Left renal pelvis (tissue), 4 donors: ENCODE measurements at places on chromosomes 4 and X.

GRCh38 chr4:22345678-22346077 is 170.2 kb downstream of the ADGRA3 start:
- no peak for DNase-seq

- no peak for DNase-seq
These were observed 96.6 kb downstream of the HPGD start for GRCh38 chr4:174425669-174426068.

DNA sequence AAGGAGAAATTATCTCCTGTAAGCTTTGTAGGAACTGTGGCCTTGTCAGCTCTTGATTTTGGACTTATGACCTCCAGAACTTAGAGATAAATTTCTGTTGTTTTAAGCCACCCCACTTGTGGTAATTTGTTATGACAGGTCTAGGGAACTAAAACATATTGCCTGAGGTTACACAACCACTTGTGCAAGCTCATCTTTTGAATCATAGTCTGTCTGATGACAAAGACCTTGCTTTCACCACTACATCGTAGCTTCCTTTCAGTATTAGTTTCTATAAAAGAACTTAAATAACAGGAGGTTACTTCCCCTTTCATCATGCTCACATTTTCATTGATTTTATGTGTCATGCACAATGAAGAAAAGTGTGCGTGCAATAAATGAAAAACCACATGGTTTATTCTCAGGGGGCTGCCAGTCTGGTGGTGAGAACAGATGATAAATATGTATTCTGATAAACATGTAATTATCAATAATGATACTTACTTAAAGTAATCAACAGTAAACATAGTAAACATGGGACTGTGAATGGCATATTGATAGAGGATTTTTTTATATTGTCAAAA is 690.0 kb upstream of the HS3ST1 start:
- DNase-seq = no peak

DNA sequence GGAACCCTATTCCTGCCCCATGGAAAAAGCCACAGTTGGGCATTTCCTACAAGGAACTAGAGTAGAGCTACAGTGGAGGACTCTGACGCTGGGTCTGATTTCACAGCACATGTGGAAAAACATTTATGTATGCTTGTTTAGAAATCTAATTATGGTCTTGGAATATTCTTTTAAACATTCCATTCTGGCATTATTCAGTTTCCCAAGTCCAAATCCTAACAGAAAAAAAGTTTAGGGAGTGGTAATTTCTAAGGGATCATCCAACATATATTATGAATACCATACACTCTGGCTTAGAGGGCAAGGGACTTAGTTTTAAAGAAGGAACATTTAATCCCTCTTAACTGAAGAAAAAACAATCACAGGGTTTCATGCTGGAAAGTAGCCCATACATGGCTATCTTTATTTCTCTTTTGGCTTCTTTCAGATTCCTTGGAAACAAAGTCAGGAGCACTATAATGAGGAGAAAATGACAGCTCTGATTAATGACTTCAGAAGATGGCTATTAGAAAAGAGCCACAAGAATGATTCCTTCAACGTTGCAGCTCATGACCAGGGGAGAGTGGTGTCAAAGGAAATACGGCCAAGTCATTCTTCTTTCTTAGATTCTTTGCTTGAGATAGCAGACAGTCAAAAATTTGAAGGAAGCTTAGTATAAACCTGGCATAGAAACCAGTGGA is 56.1 kb downstream of the CNGA2 start:
- DNase-seq = no peak

DNA sequence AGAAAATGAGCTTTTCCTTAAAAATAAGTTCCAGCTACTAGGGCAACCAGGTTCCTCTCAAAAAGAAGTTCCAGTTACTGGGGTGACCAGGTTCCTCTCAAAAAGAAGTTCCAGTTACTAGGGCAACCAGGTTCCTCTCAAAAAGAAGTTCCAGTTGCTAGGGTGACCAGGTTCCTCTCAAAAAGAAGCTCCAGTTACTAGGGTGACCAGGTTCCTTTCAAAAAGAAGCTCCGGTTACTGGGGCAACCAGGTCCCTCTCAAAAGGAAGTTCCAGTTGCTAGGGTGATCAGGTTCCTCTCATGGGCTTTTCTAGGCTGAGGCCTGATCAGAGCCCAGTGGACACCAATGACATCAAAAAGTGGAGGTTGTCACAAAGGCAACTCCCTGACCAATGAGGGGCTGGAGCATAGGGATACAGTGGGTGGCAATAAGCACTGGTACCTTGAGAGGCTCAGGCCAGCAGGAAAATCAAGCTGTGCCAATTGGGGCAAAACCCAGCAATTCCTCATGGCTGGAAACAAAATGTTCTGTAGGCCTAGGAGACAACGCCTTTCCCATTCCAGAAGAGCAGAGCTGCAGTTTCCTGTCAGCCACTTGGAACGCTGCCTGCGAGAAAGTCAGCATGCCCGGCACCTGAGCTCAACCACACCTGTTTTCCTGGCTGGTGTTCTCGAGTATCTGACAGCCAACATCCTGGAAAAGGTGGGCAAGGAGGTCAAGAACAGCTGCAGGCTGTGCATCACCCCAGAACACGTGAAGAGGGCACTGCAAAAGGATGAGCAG is 12.3 kb upstream of the SYTL5 start:
- DNase-seq = peak; percentile 16

DNA sequence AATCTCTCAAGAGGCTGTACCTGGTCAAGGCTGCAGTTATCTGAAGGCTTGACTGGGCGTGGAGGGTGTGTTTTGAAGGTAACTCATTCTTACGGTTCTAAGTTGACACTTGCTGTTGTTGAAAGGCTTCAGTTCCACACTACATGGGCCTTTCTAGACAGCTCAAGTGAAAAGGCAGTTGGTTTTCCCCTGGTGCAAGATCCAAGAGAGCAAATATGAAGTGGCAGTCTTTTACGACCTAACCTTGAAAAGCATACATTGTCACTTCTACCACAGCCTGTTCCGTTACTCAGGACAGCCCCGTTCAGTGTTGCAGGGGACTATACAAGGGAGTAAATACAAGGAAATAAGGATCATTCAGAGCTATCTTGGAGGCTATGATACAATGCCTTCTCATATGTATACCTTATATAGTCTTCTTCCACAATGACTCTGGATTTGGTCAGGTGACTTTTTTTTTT is 46.2 kb downstream of the PDS5A start:
- no peak for DNase-seq

- no peak for DNase-seq
These were observed 718.8 kb downstream of the KLHL13 start for GRCh38 chrX:117397844-117398243.

DNA sequence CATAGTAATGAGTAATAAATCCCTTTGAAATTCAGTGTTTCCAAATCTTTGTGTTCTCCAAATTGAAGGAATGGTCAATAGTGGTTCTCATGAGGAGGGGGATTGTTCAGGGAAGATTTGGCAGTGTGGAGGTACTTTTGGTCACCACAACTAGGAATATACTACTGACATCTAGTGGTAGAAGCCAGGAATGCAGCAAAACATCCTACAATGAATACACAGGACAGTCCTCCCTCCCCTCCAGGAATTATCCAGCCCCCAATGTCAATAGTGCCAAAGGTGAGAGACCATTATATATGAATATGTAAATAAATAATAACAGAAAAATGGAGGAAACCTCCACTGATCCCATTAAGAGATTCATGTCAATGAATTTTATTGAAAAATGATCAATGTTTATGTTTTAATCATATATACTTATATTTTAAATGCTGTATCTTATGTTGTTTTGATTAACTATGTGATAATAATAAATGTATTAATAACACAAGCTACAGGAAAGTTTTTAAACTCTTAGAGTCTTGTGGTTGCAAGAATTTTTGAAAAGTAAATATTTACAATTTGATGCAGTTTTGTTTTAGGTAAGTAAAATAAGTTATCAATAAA is 14.4 kb upstream of the FAM9A start:
- peak; percentile 29 for DNase-seq

DNA sequence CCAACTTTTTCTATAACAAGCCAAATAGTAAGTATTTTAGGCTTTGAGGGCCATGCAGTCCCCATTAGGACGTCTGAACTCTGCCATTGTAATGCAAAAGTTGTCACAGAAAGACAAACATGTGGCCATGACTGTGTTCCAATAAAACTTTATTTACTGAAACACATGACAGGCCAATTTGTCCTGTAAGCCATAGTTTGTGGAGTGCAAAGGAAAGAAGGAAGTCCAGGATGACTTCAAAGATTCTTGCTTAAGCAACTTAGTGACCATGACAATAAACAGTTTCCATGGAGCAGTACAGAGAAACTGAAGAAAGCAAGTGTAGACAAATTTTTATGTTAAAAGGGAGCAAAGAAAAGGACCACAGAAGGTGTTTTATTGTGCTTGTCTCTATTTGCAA is 35.0 kb upstream of the MYOZ2 start:
- DNase-seq = no peak

DNA sequence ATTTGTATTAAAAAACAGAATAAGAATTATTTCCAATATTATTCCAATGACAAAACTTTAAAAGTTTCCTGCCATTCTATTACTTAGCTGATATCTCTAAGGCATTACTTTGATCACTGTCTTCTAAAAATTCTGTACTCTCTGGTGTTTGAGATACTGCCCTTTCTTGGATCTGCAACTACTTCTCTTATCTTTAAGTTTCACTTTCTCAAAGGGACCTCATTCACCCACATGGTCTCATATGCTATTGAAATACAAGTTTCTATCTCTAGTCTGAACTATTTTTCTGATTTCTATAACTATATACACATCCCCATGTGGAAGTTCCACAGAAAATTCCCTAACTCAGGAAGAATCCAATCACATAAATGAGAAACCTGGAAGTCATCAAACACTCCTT is 22.2 kb downstream of the TMPRSS11E start:
- no peak for DNase-seq

- DNase-seq = no peak
These were observed 135.6 kb downstream of the EVC2 start for GRCh38 chr4:5572751-5573150.

GRCh38 chrX:14777525-14777924 is 95.3 kb downstream of the FANCB start:
- DNase-seq = no peak

- DNase-seq = no peak
These were observed 19.5 kb upstream of the PDE6B start for GRCh38 chr4:605702-606425.

GRCh38 chrX:10223781-10224180 is 67.0 kb downstream of the CLCN4 start:
- DNase-seq = no peak

DNA sequence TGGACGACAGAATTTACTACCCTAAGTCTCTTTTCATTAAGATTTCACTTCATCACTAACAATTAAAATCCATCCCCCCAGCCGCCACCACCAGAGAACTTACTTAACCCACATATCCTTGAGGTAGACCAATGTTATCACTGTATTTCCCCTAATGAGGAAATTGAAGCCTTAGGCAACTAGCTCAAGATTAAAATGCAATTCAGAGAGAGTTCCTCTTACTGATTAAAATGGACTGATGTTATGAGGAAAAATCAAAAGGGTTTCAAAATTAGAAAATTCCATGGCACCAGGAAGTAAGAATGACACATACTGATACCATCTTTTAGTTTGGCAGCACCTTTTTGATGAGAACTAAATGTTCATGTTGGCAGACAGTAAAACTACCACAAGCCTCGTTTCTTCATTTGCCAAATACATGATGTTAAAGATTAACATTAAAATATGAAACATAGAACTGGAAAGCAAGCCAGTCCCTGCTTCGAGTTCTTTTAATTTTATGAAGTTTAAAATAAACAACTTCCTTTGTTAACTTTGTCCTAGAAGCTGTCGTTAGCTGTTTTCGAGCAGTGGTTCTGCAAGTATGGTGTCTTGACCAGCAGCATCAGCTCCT is 69.3 kb upstream of the CCDC160 start:
- DNase-seq = no peak
